Type B pancreatic cell (in vitro differentiated cells): ENCODE measurements at places on chromosomes 1 and 21.

DNA sequence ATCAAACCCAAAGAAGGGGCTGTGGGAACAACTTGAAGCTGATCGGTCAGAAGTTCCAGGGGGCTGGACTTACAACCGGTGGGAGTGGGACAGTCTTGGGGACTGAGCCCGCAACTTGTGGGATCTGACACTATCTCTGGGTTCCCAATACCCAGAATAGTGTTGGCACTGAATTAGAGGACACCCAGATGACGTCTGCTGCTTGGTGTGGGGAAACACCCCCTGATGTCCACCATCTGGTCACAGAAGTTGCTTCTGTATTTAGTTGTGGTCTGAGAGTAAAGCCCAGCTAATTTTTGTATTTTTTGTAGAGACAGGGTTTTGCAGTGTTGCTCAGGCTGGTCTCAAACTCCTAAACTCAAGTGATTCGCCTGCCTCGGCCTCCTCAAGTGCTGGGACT, 28.8 kb downstream of the SERBP1 start:
- no peak for DNase-seq
- H3K4me1 ChIP-seq, result no peaks in the 10 kb centered on the region
- H3K36me3 ChIP-seq, result peaks cover 6% of the 10 kb centered on the region
- H3K27ac ChIP-seq, result no peak overlapping the region
- H3K27me3 ChIP-seq, result no peaks in the 10 kb centered on the region
- H3K4me3 ChIP-seq, result no peak overlapping the region

DNA sequence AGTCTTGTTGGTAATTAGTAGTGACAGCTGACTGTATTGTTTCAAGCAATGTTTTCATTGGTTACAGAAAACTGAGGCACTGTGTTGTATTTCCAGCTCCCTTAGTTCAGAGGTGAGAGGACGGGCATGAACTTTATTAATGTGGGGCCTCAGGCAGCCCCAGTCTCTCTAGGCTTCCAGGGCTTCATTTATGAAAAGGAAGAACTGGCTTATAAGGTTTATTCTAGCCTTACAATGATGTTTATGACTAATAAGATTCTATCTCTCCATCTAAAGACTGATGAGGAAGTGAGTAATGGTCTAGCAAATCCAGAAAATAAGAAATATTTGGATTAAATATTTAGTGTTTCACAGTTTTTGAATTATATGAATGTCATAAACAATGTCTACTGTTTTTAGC, 41.5 kb downstream of the CBS start:
- H3K4me3 ChIP-seq, result no peak overlapping the region
- no peaks in the 10 kb centered on the region for H3K27me3 ChIP-seq
- no peaks in the 10 kb centered on the region for H3K4me1 ChIP-seq
- H3K36me3 ChIP-seq, result peaks cover 9% of the 10 kb centered on the region
- H3K27ac ChIP-seq, result no peak overlapping the region
- DNase-seq, result no peak

- peaks cover 19% of the 10 kb centered on the region for H3K36me3 ChIP-seq
- peak overlapping the region; percentile 50 for H3K27ac ChIP-seq
Observed at GRCh38 chr1:151294742-151295462, 12.8 kb downstream of the ZNF687 start.

DNA sequence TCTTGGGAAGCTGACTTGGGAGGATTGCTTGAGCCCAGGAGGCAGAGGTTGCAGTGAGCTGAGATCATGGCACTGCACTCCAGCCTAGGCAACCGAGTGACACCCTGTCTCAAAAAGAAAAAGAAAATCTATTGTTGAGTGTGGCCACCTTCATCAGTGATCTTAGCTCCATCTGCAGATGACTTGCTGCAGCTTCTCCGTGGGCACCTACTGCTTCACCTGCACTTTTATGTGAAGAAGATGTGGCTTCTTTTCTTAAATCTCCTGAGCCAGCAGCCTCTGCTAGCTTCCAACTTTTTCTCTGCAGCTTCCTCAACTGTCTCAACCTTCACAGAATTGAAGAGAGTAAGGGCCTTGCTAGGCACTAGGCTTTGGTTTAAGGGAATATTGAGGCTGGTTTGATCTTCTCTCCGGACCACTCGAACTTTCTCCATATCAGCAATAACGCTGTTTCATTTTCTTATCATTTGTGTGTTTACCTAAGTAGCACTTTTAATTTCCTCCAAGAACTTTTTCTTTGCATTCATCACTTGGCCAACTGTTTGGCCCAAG, 28.0 kb downstream of the AGPAT3 start:
- H3K27ac ChIP-seq, result peak overlapping the region; percentile 4
- DNase-seq, result no peak
- peaks cover 27% of the 10 kb centered on the region for H3K36me3 ChIP-seq
- H3K4me3 ChIP-seq, result peak overlapping the region; percentile 16
- H3K27me3 ChIP-seq, result no peaks in the 10 kb centered on the region

GRCh38 chr1:240306673-240307072, 215.0 kb downstream of the FMN2 start:
- H3K27ac ChIP-seq, result no peak overlapping the region
- no peak overlapping the region for H3K4me3 ChIP-seq
- DNase-seq, result no peak
- no peaks in the 10 kb centered on the region for H3K4me1 ChIP-seq

DNA sequence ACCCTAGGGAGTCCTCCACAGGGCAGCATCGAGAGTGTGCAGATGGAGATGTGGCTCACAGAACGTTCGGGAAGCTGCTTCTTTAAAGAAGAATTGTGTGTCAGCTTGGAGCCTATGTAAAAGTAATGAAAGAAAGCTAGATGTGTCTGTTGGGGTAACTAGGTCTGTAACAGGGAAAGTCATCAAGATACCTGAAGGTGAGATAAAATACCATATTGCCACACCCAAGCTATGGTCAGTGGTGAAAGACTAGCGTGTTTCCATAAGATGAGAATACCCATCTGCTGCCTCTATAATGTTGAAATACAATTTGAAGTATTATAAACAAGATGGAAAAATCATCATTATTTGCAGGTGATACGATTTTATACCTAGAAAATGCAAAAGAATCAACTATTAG, 17.5 kb downstream of the RCAN1 start:
- H3K4me3 ChIP-seq, result no peak overlapping the region
- no peak for DNase-seq
- H3K27ac ChIP-seq, result no peak overlapping the region
- no peaks in the 10 kb centered on the region for H3K27me3 ChIP-seq
- peaks cover 5% of the 10 kb centered on the region for H3K4me1 ChIP-seq

DNA sequence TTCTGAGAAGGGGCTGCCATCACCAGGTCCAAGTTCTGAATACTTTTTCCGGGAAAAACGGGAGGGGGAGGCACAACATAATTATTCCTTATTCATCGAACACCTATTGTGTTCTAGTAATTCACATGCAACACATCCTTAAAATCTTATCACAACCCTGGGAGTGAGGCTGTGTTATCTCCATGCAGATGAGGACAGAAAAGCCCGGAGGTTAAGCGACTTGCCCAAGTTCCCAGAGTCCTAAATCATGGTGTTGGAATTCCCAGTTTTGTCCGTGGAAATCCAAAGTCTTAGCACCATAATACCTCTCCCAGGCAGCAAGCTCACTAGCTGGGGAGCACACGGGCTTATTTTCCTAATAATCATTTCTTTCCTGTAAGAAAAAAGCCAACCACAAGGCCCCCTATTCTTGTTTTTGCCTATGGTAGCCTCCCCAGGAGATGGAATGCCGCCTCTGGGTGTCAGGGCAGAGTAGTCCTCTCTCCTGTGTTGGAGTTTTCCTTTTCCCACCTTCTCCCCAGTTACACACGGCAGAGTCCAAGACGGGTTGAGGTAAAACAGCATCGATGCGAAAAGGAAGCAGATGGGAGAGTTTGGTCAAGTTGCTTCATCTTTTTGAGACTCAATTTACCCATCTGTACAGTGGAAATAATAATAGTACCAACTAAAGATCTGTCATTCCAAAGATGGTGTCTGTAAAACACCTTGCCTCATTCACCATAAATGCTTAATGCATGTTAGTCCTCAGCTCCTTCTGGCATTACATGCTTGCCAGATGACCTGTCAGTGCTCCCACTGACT, 228.0 kb upstream of the TMEM51 start:
- no peak for DNase-seq
- H3K36me3 ChIP-seq, result no peaks in the 10 kb centered on the region
- H3K4me1 ChIP-seq, result peaks cover 56% of the 10 kb centered on the region
- peak overlapping the region; percentile 63 for H3K27ac ChIP-seq
- peaks cover 13% of the 10 kb centered on the region for H3K27me3 ChIP-seq

DNA sequence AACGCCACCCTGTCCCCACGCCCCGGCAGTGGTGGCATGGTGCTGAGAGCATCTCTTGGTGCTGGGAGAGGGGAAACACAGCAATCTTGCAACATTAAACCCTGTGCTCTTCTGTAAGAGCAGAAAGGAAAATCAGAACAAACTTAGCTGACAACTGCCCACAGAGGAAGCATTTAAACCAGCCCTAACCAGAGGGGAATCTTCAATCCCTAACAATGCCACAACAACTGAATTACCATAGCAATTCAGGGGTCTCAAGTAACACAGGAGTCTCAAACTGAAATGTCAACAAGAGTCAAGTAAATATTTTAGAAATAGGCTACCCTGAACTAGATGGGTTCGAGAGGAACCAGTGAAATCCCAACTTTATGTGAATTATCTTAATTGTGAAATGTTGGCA, 1983.6 kb downstream of the NCAM2 start:
- DNase-seq, result no peak
- no peak overlapping the region for H3K4me3 ChIP-seq
- H3K27me3 ChIP-seq, result no peaks in the 10 kb centered on the region
- H3K4me1 ChIP-seq, result no peaks in the 10 kb centered on the region
- H3K27ac ChIP-seq, result no peak overlapping the region

DNA sequence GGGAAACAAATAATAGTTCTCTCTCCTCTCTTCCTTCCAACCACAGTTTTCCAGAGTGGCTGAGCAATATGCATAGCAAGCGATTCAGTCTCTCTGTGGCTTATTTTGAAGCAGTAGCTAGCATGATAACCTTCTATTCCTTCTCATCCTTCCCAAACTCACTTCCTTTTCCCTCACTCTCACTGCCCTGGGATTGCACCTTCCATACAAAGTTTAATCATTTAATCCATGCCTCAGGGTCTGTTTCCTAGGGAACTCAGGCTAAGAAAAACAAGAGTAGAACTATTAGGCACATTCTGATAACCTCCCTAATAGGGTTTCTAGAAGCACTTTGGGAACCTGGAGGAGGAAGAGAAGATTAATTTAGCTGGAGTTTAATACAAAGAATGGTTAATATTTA, 97.7 kb upstream of the S1PR1 start:
- H3K4me1 ChIP-seq, result peaks cover 21% of the 10 kb centered on the region
- no peaks in the 10 kb centered on the region for H3K27me3 ChIP-seq
- no peak overlapping the region for H3K27ac ChIP-seq
- no peaks in the 10 kb centered on the region for H3K36me3 ChIP-seq

- DNase-seq, result peak; percentile 54
- peaks cover 14% of the 10 kb centered on the region for H3K4me1 ChIP-seq
- H3K36me3 ChIP-seq, result no peaks in the 10 kb centered on the region
- no peak overlapping the region for H3K27ac ChIP-seq
Observed at GRCh38 chr1:47593598-47594285, 155.9 kb downstream of the FOXD2 start.

DNA sequence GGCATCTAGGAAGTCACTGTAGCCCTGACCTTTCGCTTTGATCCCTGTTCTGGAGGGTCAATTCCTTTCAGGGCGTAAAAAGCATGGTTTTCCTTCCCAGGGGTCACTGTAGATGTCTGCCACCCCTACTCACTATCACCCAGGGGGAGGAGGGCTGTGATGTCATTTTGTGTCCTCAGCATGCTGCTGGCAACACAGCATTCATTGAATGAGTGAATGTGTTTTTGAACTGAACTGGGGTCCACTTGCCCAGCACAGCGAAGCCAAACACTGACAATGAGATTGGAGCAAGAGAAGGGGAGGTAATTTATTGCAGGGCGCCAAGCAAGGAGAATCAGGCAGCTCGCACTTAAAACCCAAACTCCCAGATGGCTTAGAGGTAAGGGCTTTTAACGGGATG, 78.2 kb upstream of the PGBD5 start:
- H3K36me3 ChIP-seq, result no peaks in the 10 kb centered on the region
- DNase-seq, result no peak
- H3K27me3 ChIP-seq, result no peaks in the 10 kb centered on the region

DNA sequence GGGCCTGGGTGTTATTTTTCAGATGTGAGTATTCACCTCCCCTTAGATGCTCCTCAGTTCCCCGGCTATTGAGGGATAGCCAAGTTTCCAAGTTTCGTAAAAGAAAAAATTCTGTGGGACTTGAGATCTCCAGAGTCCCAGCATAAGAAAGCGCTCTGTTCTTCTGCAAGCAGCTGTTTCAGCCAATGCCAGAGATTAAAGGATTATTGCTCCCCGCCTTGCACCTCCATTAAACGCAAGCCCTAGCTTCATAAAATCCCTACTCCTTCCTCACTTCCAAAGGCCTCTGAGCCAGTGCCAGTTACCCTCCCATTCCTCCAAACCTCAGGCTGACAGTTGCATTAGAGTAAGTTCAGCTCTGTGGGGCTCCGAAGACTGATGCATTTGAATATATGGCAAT, 56.4 kb downstream of the CHIA start:
- H3K4me1 ChIP-seq, result peaks cover 7% of the 10 kb centered on the region
- no peak for DNase-seq
- peaks cover 5% of the 10 kb centered on the region for H3K27me3 ChIP-seq
- peaks cover 3% of the 10 kb centered on the region for H3K36me3 ChIP-seq
- peak overlapping the region; percentile 94 for H3K27ac ChIP-seq
- H3K4me3 ChIP-seq, result peak overlapping the region; percentile 95

- no peak overlapping the region for H3K27ac ChIP-seq
- no peaks in the 10 kb centered on the region for H3K36me3 ChIP-seq
- peak overlapping the region; percentile 10 for H3K4me3 ChIP-seq
- H3K4me1 ChIP-seq, result peaks cover 14% of the 10 kb centered on the region
- peaks cover 7% of the 10 kb centered on the region for H3K27me3 ChIP-seq
Observed at GRCh38 chr21:45545691-45546531, 3.7 kb upstream of the SLC19A1 start.
